Activated CD4-positive, alpha-beta T cell treated with anti-CD3 and anti-CD28 coated beads for 24 hours (primary cell): ENCODE measurements at places on chromosomes 3 and 15.

DNA sequence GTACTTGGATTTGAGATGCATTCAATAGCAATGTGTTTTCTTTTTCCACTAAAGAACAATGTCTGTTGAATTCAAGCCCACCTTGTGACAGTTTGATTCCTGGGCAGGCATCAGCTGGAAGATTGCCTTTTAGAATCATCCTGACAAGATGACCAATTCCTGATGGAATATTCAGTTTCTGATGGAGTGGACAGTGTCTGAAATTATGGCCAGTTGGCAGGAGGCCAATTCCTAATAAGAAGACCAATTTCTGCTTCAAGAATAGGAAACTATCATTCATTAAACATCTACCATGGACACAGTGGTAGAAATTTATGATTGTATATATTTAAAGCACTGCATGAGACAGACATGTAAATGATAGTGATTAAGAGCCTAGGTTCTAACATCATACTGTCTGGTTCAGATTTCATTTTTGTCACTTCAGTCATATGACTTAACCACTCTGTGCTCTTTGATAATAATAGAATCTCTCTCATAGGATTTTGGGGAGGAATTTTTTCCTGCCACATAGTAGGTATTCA, 133.6 kb downstream of the CLSTN2 start:
- DNase-seq = no peak

DNA sequence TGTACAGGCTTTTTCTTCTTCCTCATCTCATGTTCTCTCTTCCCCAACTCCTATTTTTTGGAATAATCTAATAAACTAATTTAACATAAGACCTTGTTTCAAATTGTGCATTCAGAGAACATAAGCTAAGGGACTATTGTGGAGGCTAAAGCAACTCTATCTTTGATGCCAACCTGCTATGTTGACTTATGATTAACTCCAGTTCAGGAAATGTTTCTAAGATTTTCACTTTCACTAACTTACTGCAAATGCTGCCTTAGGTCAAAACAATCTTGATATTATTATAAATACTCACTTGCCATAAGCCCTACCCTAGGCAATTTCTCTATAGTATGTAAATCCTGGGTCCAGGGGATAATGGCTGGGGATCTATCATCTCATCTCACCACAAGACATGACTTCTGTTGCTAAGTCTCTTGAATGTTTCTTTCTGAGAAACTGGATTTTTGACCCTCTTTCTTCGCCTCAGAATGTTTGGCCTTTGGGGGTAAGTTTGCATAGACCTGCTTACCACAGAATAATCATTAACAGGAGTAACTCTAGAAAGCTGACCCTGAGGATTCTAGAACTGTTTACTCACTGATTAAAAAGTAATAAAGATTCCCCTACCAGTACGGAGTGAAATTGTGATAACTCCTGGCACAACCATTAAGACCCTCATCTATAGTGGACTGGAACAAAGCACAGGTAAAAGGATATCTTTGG, 768.1 kb downstream of the GBE1 start:
- DNase-seq = no peak

GRCh38 chr15:73927476-73928240, 1.4 kb downstream of the LOXL1 start:
- DNase-seq = peak; percentile 65

- DNase-seq = no peak
Measured at GRCh38 chr3:126267169-126267975, 87.0 kb upstream of the ALDH1L1 start.

GRCh38 chr3:126180477-126181397, at the start of gene ALDH1L1:
Gene ALDH1L1 (minus strand): TSS chr3:126180586. CDS start chr3:126160979, 19,607 bp downstream.
- DNase-seq = no peak

DNA sequence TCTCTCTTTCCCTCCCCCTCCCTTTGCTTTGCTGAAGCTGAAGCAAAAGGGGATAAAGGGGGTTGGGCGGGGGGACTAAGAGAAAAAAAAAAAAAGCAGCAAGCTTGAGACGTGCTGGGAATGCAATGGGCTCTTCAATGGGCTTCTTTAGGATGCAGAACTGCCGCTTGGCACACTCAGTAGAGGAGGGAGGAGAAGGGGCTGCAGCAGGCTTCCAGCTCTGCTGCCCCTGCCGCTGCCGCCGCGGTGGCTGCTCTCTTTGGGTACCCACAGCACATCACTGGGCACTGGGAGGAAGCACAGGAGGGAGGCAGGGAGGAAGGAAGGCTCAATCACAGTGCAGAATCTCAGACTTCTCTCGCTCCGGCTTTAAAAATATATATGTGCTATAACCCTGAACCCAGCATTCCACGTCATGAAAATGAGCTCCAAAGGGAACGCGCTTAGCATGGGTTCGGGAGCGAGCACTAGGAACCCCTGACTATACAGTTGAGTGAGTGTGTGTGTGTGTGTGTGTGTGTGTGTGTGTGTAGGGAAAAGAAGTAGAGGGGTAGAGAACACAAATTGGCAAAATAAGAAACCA, 3.5 kb downstream of the SLITRK3 start:
- DNase-seq = no peak

GRCh38 chr15:94844198-94844537, 612.8 kb downstream of the MCTP2 start:
- DNase-seq = no peak

GRCh38 chr3:55823001-55823400, 335.9 kb upstream of the WNT5A start:
- DNase-seq = no peak

- no peak for DNase-seq
Measured at GRCh38 chr3:51710631-51711351, 3.9 kb downstream of the GRM2 start.

- no peak for DNase-seq
Measured at GRCh38 chr15:85276921-85277320, 103.5 kb upstream of the AKAP13 start.

GRCh38 chr3:187551416-187551815, 118.8 kb downstream of the SST start:
- DNase-seq = no peak

DNA sequence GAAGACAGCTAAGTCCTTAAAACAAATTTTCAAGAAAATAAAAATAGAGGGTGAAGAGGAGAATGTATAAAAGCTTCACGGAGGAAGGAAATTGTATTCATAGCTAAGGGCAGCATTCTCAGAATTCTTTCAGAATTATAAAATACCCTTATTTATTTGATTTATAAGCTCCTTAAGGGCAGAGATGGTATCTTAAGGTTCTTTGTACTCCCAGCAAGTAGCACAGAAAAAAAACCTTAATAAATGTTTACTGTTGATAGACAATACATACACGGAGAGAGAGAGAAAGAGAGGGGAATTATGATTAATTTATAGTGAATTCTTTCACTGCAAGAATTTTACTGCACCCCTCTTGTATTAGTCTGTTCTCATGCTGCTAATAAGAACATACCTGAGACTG, 375.6 kb upstream of the CCDC54 start:
- DNase-seq = no peak

GRCh38 chr15:52464040-52464439, 64.6 kb downstream of the MYO5A start:
- DNase-seq = no peak

- no peak for DNase-seq
Measured at GRCh38 chr3:133872161-133872560, 23.5 kb downstream of the RAB6B start.

- DNase-seq = no peak
Measured at GRCh38 chr3:125200731-125201139, 11.8 kb downstream of the SLC12A8 start.

DNA sequence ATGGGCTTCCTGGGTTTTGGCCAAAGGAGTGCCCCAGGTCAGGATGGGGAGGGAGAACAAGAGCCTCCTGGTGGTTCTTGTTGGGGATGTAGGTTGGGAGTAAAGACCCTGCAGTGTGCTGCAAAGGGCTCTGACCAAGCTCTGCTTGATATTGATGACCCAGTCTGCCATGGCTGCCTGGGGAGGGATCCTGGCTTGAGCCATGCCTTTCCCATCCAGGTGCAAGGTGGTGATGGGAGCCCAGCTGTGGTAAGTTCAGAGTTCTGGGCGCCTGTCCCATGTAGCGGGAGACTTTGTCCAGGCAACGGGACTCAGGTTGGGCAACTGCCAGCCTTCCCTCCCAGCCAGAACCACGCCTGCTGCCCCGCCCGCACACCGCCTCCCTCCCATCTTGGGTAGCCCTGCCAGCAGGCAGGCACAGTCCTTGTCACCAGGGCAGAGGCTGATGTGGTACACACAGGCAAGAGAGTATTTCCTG, 2.6 kb downstream of the GNAI2 start:
- DNase-seq = no peak

- DNase-seq = no peak
Measured at GRCh38 chr3:23671851-23672589, 133.7 kb upstream of the UBE2E1 start.

- DNase-seq = no peak
Measured at GRCh38 chr3:195801251-195802183, 10.2 kb downstream of the MUC4 start.

GRCh38 chr3:13966302-13966701, 86.4 kb upstream of the WNT7A start:
- no peak for DNase-seq

DNA sequence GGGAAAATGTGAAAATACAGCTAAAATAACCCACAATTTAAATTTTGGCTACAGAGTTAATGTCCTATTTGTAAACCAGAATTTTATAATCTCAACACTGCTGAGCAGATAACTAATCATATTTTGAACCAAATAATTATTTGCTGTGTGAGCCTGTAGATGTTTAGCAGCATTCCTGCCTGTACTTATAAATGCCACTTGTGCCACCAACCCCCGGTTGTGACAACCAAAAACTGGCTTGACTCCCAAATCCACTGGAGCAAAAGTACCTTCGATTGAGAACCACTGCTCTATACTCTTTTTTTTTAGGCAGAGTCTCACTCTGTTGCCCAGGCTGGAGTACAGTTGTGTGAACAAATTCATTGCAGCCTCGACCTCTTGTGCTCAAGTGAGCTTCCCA, 78.5 kb downstream of the CNTN6 start:
- no peak for DNase-seq

GRCh38 chr15:26757141-26757540, 15.7 kb downstream of the GABRB3 start:
- DNase-seq = no peak

DNA sequence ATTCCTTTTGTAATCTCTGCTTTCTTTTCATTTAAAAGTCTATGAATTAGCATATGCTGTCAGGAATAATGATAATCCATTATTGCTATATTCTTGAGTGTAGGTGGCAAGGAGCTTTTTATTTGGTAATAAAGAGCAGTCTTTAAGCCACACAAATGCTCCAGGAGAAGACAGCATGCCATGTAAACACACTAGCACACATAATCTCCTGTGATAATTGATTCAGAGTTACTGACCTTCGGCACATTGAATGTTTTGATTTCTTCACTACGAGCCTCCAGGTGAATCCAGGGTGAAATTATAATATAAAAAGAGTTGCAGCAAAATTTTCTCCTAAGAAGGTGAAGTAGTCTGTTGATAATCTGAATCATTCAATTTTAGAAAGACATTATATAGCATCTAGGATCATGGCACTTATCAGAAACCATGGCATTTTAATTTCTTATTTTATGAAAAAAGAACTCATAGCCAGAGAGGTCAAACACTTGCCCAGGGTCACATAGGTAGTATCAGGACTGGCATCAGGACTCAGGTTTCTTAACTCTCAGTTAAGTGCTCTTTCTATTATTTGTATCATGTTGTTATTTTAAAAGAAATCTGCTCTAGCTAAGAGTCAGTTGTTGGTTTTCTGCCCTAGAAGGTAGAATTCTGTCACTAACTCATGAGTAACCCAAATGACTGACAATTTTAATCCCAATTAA, 21.3 kb upstream of the DHX36 start:
- DNase-seq = no peak

GRCh38 chr3:126433496-126434263, 39.0 kb downstream of the CFAP100 start:
- DNase-seq = no peak

DNA sequence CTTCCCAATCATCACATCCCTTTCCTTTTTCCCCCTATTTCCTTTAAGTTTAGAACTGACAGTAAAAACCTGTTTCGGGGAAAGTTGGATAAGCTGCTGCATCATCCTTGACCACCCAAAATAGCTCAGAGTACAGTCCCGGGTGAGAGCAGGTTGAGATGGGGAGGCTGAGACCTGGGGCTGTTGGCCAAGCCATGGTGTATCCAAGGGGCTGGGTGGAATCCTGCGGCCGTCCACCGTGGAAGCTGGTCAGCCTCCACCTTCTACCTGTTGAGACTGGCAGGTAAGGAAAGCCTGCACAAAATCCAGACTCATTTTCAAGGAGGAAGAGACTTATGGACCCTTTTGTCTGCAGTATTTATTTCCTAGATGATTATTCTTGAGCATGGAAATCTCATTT, 128.2 kb upstream of the PLXNA1 start:
- DNase-seq = no peak

GRCh38 chr15:93362203-93362602, 273.2 kb upstream of the RGMA start:
- DNase-seq = no peak

DNA sequence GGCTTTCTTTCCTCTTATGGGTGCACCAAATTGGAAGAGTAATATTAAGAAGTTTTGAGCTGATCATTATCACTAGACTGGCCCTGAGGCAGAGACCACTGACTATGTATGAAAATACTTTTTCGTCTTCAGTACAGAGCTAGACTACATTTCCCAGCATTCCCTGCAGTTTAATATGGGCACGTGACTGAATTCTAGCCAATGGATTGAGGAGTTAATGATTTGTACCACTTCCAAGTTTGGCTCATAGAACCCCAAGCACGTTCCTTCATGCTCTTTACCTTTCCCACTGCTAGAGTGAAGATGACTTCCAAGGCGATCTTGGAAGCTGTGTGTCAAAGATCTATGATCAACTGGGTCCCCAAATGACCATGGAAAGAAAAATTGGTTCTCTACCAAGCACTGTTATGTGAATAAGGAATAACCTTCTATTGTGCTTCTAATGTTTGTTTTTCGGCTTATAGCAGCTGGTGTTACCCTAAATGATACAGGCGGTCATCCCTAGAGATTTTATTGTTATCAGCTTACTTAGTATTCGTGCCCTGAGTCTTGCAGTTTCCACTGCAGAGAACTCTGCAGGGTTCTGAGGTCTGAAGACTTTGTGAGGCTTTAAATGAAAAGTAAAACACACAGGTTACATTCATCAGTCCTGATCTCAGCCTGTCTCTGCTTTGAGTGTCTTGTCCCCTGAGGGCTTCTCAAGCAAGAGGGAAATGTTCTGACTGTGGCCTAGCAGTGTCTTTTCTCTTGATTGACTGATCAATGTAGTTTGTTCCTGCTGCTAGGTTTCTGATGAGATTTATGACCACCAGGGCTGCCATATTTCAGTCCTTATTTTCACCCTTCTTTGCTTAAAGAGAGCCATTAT, 486.8 kb downstream of the PDCD6IP start:
- DNase-seq = no peak

- DNase-seq = peak; percentile 7
Measured at GRCh38 chr3:11643201-11643603, 513 bp downstream of the VGLL4 start.

DNA sequence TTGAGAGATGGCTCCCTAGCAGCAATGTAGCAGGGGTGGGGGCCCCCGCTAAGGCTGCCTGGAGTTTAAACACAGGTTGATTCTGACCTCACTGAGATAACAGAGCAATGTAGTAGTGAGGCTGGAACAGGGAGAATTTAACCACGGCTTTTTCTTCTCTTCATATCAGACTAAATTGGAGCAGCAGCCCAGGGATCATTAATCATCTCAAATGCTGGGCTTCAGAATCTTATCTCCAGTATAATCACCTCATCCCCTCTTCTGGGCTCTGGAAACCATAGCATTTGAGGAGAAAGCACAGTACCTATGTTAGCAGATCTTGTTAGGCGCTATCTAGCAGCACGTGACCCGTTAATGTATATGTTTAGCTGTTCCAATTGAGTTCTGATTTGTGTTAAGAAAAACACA, 25.4 kb upstream of the DET1 start:
- no peak for DNase-seq

- no peak for DNase-seq
Measured at GRCh38 chr3:100245136-100245535, 15.7 kb upstream of the TBC1D23 start.
